Immature natural killer cell (primary cell): ENCODE measurements at places on chromosomes 2 and 18.

GRCh38 chr2:53770264-53770663 is 2.7 kb downstream of the CHAC2 start:
- no peaks in the 10 kb centered on the region for H3K36me3 ChIP-seq
- H3K27me3 ChIP-seq: no peaks in the 10 kb centered on the region
- no peak overlapping the region for H3K4me3 ChIP-seq

GRCh38 chr2:20520128-20520527 is 73.3 kb downstream of the RHOB start:
- no peaks in the 10 kb centered on the region for H3K4me1 ChIP-seq
- H3K4me3 ChIP-seq: no peak overlapping the region
- no peaks in the 10 kb centered on the region for H3K36me3 ChIP-seq
- no peak overlapping the region for H3K27ac ChIP-seq
- no peak for DNase-seq

DNA sequence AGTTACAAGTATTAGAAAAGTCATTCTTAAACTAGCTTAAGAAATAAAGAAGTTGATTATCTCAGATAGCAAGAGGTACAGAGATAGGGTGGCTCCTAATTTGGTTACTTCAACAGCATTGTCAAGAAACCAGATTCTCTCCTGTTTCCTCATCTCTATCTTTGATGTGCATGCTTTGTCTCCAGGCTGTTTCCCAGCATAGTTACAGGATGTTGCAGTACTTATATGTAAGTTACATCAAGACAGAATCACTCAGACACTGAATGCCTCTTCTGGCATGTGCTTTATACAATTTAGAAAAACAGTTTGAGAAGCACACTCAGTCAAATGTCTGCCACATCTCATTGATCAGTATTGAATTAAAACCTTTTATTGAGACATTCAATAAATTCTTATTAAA is 189.5 kb upstream of the UBE2E3 start:
- no peak overlapping the region for H3K4me3 ChIP-seq
- H3K27ac ChIP-seq: no peak overlapping the region
- H3K27me3 ChIP-seq: peaks cover 1% of the 10 kb centered on the region
- no peaks in the 10 kb centered on the region for H3K4me1 ChIP-seq
- DNase-seq: no peak

DNA sequence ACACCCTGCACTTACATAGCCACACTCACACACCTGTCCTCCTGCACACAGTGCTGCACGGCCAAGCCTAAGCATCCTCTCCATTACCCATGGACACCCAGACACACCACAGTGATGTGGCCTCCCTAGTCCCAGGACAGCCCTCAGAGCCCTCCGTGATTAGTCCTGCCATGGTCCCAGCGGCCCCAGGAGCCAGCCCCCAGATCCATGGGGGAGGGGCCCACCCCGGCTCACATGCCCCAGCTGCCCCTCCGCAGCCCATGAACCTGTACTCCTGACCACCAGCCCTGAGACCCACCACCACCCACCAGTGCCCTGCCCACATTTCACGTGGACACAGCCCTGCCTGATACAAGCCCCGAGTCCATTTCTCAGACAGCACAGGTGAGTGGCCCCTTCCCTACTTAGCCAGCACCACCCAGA is 8.1 kb upstream of the DUSP2 start:
- peaks cover 14% of the 10 kb centered on the region for H3K27me3 ChIP-seq
- H3K4me3 ChIP-seq: no peak overlapping the region
- H3K4me1 ChIP-seq: peaks cover 41% of the 10 kb centered on the region

DNA sequence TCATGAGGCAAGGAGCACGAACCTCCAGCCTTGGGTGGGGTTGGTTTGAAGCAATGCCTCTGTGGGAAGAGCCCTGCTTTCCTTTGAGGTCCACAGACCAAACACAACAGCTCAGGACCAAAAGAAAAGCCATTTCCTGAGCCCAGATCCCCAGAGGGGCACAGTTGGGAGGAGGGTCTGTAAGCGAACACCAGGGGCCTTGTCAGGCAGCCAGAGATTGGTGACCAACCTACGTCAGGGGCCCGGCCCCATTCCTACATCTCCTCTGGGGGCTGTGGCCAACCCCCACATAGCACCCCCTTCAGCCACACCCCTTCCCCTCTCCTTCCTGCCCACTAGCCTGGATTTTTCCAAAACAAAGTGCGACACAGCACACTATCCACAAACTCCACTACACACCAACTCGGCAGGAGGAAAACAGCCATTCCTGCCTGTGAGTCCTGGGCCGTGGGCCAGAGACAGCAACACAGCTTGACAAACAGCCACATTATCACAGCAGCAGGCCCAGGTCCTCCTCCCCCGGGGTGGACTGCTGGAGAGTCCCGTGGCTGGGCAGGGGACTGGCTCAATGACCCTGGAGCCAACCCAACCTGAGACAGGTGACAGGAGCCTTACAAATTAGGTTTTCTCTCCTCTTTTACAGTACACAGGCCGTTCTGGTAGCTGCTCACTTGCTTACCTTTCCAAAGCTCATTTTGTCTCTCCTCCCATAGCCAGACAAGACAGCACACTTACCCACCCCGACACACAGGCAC is 98.8 kb downstream of the TNS1 start:
- H3K36me3 ChIP-seq: no peaks in the 10 kb centered on the region
- H3K27me3 ChIP-seq: peaks cover 11% of the 10 kb centered on the region
- H3K27ac ChIP-seq: no peak overlapping the region
- no peak for DNase-seq
- no peak overlapping the region for H3K4me3 ChIP-seq
- no peaks in the 10 kb centered on the region for H3K4me1 ChIP-seq
